ENCODE measurements at places on chromosomes 5 and 9.

DNA sequence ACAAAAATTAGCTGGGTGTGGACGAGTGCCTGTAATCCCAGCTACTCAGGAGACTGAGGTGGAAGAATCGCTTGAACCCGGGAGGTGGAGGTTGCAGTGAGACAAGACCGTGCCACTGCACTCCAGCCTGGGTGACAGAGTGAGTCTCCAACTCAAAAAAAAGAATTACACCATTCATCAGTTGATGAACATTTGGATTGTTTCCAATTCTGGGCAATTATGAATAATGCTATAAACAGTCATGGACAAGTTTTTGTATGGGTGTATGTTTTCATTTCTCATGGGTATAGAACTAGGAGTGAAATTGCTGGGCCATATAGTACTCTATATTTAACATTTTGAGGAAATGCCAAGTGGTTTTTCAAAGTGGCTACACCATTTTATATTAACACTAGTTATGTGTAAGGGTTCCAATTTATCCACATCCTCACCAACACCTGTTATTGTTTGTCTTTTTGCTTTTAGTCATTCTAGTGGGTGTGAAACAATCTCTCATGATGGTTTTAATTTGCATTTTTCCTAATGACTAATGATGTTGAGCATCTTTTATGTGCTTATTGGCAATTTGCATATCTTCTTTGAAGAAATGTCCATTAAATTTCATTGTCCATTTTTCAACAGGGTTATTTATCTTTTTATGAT, 9.0 kb upstream of the CCDC125 start:
- DNase-seq = no peak

GRCh38 chr5:123350742-123351141, 72.5 kb downstream of the CEP120 start:
- no peak for DNase-seq

- DNase-seq = no peak
These were observed 250.4 kb downstream of the RFK start for GRCh38 chr9:76143834-76144233.

- no peak for DNase-seq
These were observed 7.7 kb downstream of the NOXA1 start for GRCh38 chr9:137430723-137431415.

DNA sequence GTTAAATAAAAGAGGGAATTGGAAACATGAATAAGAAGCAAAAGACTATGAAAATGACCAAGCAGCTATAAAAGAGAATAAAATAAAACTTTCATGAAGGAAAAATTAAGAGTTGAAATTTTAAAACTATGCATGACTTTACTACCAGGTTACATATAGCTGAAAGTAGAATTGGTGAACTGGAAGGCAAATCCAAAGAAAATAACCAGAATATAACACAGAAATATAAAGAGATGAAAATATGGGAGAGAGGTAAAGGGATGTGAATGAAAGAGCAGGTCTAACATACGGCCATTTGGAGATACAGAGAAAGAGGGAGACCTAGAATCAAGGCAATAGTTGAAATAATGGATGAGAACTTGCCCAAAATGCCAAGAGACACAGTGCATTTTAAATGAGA, 42.9 kb upstream of the TDRD7 start:
- DNase-seq = no peak

DNA sequence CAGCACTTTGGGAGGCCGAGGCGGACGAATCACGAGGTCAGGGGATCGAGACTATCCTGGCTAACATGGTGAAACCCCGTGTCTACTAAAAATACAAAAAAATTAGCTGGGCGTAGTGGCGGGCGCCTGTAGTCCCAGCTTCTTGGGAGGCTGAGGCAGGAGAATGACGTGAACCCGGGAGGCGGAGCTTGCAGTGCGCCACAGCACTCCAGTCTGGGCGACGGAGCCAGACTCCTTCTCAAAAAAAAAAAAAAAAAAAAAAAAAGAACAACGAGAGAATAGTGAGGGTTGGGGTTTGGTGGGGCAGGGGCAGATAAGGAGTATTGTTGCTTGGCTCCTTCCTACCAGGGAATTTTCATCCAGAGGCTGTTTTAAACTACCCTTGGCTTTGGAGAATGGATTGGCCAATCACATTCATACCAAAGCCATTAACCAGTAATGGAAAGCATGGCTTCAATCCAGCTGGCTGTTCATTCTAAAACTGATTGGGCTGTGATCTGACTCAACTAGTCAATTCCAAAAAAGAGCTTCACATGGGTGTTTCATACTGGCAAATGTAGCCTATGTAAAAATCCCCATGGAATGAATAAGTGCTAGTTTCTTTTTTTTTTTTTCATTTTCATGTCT, 64.4 kb downstream of the PLCXD3 start:
- DNase-seq = no peak

DNA sequence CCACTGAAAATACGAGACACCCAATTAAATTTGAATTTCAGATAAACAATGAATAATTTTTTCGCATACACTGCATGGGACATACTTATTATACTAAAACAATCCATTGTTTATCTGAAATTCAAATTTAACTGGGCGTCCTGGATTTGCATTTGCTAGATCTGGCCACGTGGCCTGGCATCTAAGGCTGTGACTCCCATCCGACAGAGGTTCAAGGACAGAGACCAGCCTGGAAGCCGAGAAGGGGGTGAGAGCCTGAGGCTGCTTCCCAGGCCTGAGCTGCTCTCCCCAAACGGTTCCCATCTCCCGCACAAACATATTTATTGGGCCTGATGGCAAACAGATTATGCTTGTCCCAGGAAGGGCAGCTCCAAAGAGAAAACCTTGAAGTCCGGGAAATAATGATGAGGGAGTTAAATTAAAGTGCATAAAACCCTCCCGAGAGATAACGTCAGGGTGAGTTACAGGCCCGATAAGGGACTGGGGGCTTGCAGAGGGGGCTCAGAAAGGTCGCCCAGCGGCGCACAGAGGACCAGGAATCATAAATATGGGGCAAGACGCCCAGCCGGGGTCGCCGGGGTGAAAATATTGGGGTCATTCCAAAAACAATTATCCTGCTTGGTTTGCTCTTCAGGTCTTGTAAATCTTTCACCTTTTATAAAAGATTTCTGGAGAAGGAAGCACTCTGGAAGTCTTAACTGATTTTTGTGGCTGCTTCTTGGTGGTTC, 163.7 kb downstream of the GAPVD1 start:
- no peak for DNase-seq

GRCh38 chr9:129347316-129348120, 169.5 kb upstream of the IER5L start:
- no peak for DNase-seq

- no peak for DNase-seq
These were observed 67.1 kb upstream of the SNX2 start for GRCh38 chr5:122707796-122708195.

GRCh38 chr5:27473307-27474046, 435.1 kb upstream of the CDH9 start:
- no peak for DNase-seq

- DNase-seq = no peak
These were observed 23.5 kb downstream of the NTNG2 start for GRCh38 chr9:132185073-132186009.

DNA sequence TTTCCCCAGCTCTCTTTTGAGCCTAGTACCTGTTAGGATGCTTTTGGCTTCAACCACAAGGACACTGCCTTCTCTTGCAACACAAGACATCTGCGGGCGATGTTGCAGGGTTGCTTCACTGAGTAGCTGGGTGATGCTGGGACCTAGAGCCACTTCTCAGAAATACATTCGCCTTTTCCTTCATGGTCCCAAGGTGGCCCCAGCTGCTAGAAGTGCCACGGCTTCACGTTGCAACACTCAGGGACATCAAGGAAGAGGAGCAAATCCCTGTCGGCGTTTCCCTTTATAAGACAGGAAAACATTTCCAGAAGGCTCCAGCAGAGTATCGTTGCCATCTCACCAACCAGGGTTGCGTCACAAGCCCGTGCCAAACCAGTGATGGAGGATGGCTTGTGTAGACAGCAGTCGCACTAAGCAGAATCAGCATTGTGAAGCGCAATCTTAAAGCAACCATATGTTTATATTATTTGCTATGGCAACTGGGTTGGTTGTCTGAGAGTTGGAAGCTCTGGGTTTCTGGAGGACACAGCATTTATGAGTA, 62.7 kb downstream of the ANKRD33B start:
- DNase-seq = no peak

DNA sequence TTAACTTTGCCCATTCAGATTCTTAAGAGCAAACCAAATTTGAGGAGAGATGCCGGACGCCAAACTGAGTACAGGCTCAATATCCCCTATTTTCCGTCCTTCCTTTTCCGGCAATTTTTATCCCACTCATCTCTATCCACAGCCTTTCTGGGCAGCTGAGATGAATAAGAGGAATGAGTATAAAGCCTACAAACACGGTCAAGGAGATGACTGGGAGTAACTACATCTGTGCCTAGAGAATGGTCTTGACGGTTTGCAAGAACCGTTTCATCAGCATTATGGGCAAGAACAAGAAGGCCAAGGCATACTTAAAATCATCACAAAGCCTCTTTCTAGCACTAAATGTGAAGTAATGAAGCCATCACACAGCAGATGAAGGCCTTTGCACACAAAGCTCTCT, 227.3 kb downstream of the DCP2 start:
- DNase-seq = no peak

DNA sequence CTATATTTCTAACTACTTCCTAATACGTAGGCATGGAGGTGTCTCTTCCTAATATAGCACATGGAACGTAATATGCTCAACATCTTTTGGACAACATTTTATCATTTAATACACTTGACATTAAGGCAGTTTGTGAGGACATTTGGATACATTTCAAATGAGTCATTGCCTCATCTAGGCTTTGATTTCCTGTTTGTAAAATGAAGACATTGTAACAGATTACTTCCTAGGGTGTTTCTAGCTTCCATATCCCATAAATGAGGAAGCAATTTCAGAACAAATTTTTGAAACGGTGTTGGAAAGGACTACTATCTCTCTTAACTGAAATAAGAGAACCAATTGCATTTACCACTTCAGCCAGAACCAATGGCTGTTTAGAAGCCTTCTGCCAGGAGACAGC, 38.7 kb downstream of the SLC28A3 start:
- DNase-seq = no peak

DNA sequence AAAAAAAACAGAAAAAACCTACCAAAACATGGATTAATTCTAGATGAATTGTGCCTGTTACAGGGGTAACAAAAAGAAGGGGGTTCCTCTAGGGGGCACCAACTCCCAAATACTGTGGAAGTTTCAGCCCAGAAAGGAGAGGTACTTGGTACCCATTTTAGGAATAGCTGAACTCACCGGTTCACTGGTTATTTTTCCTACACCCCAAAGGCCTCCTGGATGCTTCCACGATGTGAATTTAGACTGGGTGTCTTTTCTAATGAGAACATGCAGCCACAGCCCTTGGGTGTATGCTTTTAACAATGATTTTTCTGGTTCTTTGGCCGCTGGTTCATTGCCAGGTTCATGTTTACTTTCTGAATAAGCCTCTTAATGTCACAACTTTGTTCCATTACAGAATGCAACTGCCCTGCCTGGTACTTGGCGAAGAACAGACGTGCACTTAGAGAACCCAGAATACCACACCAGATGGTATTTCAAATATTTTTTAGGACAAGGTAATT, 46.7 kb downstream of the GARNL3 start:
- DNase-seq = no peak

- DNase-seq = no peak
These were observed 61.3 kb upstream of the MOCS2 start for GRCh38 chr5:53170746-53171349.

- no peak for DNase-seq
These were observed 22.7 kb upstream of the MROH2B start for GRCh38 chr5:41093803-41094202.

DNA sequence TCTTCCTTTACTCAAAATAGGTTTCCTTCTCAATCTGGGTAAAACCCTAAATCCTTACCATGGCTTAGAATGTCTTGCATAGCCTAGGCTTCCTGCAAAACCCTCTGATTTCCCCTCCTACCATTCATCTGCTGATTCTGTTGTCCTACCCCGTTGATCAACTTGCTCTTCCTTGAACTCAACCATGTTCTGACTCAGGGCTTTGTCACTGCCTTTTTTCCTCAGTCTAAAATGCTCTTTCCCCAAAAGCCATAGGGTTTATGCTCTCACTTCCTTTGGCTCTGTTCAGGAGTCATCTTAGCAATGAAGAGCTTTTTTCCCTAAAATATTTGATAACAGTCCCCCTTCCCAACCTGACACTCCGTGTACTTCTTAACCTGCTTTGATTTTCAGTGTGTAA, 79.4 kb upstream of the IZUMO3 start:
- no peak for DNase-seq

- DNase-seq = no peak
These were observed 6.7 kb downstream of the GCNT1 start for GRCh38 chr9:76465442-76466298.

Data from activated B cell treated with CpG ODN at 0.5 μM for 24 hours (primary cell).